ENCODE measurements at places on chromosomes 1 and 21. TPM values are rescaled to one million over a fixed set of nuclear protein-coding genes. Genes with fewer than 3 reads are reported as not detected.
A peak's percentile ranks its signal among the peaks of the same experiment; 100 is the strongest.

DNA sequence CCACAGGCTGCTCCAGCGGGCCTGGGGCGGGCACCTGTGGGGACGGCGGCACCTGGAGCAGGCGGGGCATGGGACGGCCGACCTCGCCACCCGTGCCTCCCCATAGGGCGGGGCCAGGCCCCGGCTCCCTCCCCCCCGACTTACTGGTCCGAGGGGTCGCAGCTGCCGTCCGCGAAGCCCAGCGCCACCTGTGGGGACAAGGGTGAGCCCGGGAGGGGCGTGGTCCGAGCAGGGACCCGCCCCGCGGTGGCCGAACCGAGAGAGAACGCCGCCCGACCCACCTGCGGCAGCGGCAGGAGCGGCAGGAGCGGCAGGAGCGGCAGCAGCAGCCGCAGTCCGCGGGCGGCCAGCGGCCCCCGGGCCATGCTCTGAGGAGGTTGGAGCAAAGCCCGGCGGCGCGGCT lies at the start of gene TMEM52:
Gene TMEM52, minus strand, starts transcription at position 379 of the 403 bp plus-strand sequence. Its CDS starts 14 bp downstream, at position 365.
- peaks cover 4% of the 10 kb centered on the region for H3K4me1 ChIP-seq
- H3K27ac ChIP-seq, result peak within 1 kb of the TSS; percentile 79
- peak within 1 kb of the TSS; percentile 56 for H3K4me3 ChIP-seq
- no peak for DNase-seq

DNA sequence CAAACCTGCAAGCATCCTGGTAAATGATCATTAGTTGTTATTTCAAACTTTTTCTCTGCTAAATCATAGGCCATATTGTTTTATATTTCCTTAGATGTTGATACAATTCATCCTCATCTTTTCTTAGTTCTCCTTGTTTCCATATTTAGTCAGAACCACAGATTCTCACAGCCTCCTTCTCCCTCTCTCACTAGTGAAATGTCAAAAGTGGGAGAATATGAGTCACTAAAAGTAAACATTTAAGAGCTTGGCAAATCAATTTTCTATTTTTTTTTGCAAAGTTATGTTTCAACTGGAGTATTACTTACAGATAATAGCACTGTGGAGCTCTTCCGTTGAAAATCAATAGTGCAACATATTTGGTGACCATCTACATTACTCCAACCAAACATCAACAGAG lies 308.8 kb downstream of the COL11A1 start:
- DNase-seq, result no peak
- H3K27me3 ChIP-seq, result no peaks in the 10 kb centered on the region
- H3K4me1 ChIP-seq, result no peaks in the 10 kb centered on the region
- no peak overlapping the region for H3K27ac ChIP-seq
- no peak overlapping the region for H3K4me3 ChIP-seq

DNA sequence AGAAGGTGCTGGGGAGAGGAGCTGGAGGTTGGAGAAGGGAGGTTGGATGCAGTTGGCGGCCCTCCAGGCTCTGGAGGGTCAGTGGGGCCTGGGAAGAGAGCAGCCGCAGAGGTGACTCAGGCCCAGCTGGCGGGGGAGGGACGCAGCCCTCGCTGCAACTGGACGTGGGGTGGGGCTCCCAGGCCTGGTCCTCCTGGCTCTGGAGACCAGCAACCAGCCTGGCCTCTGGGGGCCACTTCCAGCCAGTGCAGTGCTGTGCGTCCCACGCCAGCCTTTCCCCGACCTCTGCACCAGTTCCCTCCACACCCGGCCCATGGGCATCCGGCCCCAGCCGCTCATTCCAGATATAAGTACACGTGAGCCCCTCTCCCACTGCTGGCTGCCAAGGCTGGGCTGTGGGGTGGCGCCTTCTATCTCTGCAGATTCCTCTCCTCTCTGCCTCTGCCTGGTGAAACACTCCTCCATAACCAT lies 38.0 kb upstream of the COL18A1 start:
- no peak overlapping the region for H3K27ac ChIP-seq
- peaks cover 12% of the 10 kb centered on the region for H3K4me1 ChIP-seq
- H3K4me3 ChIP-seq, result no peak overlapping the region
- DNase-seq, result no peak
- no peaks in the 10 kb centered on the region for H3K36me3 ChIP-seq

The ARF1 gene
- 313 TPM for total RNA-seq

- peaks cover 27% of the 10 kb centered on the region for H3K4me1 ChIP-seq
- H3K27me3 ChIP-seq, result no peaks in the 10 kb centered on the region
- peaks cover 4% of the 10 kb centered on the region for H3K36me3 ChIP-seq
- no peak for DNase-seq
Observed at GRCh38 chr1:30719406-30720270, 3.7 kb downstream of the MATN1 start.

The BATF3 gene
- 31.3 TPM for total RNA-seq

DNA sequence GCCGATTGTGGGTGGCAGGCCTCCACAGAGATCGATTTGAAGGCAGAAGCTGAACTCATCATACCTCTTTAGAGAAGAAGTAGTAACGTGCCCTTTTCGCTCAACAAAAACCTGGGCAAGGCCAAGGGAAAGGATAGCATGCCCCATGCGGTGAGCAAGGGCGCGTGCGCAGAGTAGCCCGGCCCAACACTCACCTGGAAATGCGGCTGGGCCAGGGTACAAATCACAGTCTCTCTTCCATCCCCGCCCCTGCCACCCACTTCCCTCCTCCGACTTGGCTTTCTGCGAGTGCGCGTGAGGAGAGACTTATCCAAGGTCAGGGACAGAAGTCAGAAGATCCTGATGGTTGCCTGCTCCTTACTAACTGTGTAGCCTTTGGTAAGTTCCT lies 160.7 kb upstream of the C1orf21 start:
- H3K36me3 ChIP-seq, result no peaks in the 10 kb centered on the region
- H3K4me1 ChIP-seq, result no peaks in the 10 kb centered on the region
- H3K27me3 ChIP-seq, result no peaks in the 10 kb centered on the region
- no peak overlapping the region for H3K4me3 ChIP-seq
- no peak overlapping the region for H3K27ac ChIP-seq

- H3K4me1 ChIP-seq, result no peaks in the 10 kb centered on the region
- H3K27me3 ChIP-seq, result peaks cover 18% of the 10 kb centered on the region
- no peak overlapping the region for H3K4me3 ChIP-seq
- no peak overlapping the region for H3K27ac ChIP-seq
- no peaks in the 10 kb centered on the region for H3K36me3 ChIP-seq
- no peak for DNase-seq
Observed at GRCh38 chr1:41440321-41441085, 44.0 kb downstream of the EDN2 start.

The AK2 gene
- 215 TPM for total RNA-seq

DNA sequence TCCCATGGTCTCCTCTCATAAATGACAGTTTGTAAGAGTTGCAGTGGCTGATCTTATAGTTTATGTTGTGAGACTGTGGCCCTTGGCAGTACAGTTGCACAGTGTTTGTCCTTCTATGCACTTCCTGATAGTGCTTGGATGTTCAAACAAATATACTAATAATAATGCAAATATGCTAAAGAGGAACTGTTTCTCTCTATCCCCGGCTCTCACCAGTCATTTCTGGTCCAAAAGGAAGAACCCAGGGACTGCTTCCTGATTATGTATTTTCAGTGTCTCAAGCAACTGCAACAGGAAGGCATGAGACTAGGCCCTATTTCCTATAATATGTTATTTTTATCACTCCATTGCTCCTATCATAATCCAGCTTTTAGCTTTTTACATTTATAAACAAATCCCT lies 17.0 kb upstream of the SUCO start:
- H3K36me3 ChIP-seq, result no peaks in the 10 kb centered on the region
- H3K4me3 ChIP-seq, result no peak overlapping the region
- H3K4me1 ChIP-seq, result no peaks in the 10 kb centered on the region
- H3K27ac ChIP-seq, result no peak overlapping the region
- H3K27me3 ChIP-seq, result peaks cover 15% of the 10 kb centered on the region

The IL22RA1 gene
- total RNA-seq, result not detected

The GBP2 gene
- 95.8 TPM for total RNA-seq

DNA sequence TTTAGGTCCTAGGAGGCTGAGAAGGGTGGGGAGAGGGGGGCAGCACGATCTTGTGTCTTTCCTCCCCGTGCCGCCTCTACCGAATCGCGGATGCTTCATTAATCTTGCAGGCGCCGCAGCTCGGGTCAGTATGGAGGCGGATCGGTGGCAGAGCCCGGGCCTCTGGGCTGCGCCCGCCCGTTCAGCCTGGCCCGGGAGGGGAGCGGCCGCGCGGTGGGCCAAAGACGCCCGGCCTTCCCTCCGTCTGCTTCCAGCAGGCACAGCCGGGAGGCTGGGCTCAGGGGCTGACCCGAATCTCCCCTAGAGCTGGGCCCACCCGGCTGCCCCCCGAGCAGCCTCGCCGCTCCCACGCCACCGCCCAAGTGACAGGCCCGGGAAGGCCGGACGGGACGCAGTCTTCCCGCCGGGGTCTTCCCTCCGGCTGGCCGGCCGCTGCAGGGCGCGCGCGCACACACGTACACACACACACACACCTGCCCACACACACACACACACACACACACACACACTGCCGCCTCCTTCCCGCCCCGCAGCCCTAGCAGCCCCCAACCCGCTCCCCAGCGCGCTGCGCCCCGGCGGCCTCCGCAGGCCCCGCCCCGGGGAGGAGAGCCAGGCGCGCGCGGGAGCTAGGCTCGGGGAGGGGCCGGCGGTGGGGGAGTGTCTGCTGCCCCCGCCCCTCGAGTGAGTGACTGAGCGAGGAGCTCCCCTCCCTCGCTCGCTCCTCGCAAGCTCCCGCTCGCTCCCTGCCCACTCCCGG lies at the start of gene C1orf21:
Gene C1orf21, plus strand, starts transcription at position 718 of the 757 bp plus-strand sequence. CDS start 90,481 bp downstream, outside the sequence.
- H3K4me1 ChIP-seq, result peaks cover 19% of the 10 kb centered on the region
- peak within 1 kb of the TSS; percentile 80 for H3K4me3 ChIP-seq
- peak within 1 kb of the TSS; percentile 66 for H3K27ac ChIP-seq
- DNase-seq, result peak; percentile 80
- H3K27me3 ChIP-seq, result peaks cover 68% of the 10 kb centered on the region

GRCh38 chr1:219772265-219773036 lies 155.9 kb downstream of the SLC30A10 start:
- no peaks in the 10 kb centered on the region for H3K36me3 ChIP-seq
- no peaks in the 10 kb centered on the region for H3K4me1 ChIP-seq
- H3K4me3 ChIP-seq, result no peak overlapping the region
- no peak for DNase-seq
- no peaks in the 10 kb centered on the region for H3K27me3 ChIP-seq

The SLC45A3 gene
- total RNA-seq, result 0.18 TPM

GRCh38 chr21:45151445-45152160 lies 77.2 kb downstream of the ADARB1 start:
- peak overlapping the region; percentile 84 for H3K27ac ChIP-seq
- H3K27me3 ChIP-seq, result no peaks in the 10 kb centered on the region
- peaks cover 47% of the 10 kb centered on the region for H3K4me1 ChIP-seq
- H3K36me3 ChIP-seq, result peaks cover 6% of the 10 kb centered on the region

The CLDN17 gene
- not detected for total RNA-seq

DNA sequence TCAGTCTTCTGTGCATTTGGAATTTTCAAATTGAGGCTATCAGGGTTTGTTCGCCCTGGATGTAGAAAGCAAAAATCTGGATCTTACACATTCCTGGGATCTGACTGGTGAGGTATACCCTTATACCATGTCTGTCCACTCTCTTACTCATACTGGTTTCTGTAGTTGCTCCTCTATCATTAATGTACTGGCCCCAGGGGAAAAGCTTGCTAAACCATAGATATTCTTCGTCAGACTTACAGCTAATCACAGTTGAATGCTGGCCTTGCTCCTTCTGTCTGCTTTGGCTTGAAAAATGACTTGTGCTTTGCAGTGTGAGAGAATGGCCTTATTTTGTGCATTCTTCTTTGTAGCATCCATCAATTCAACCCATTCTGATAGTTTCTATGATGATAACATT lies 30.5 kb downstream of the TBCE start:
- no peak for DNase-seq
- H3K4me1 ChIP-seq, result no peaks in the 10 kb centered on the region
- H3K27me3 ChIP-seq, result no peaks in the 10 kb centered on the region
- H3K27ac ChIP-seq, result no peak overlapping the region
- no peak overlapping the region for H3K4me3 ChIP-seq

The PLEKHN1 gene
- 2.2 TPM for total RNA-seq

GRCh38 chr1:150720703-150721102 lies at the start of gene HORMAD1:
Gene HORMAD1, minus strand, starts transcription at chr1:150720895. Its CDS starts 1,390 bp downstream, at chr1:150719505.
- H3K4me3 ChIP-seq, result no peak within 1 kb of the TSS
- H3K27me3 ChIP-seq, result peaks cover 7% of the 10 kb centered on the region
- H3K36me3 ChIP-seq, result no peaks in the 10 kb centered on the region
- no peak within 1 kb of the TSS for H3K27ac ChIP-seq
- no peaks in the 10 kb centered on the region for H3K4me1 ChIP-seq
- DNase-seq, result no peak

- no peak for DNase-seq
- no peak overlapping the region for H3K4me3 ChIP-seq
- no peak overlapping the region for H3K27ac ChIP-seq
- H3K27me3 ChIP-seq, result peaks cover 6% of the 10 kb centered on the region
Observed at GRCh38 chr1:93483200-93483599, 35.3 kb downstream of the FNBP1L start.

The TBX15 gene
- not detected for total RNA-seq

The OR2AK2 gene
- total RNA-seq, result not detected

- H3K36me3 ChIP-seq, result no peaks in the 10 kb centered on the region
- DNase-seq, result no peak
- H3K27me3 ChIP-seq, result peaks cover 8% of the 10 kb centered on the region
- H3K4me3 ChIP-seq, result no peak overlapping the region
- no peak overlapping the region for H3K27ac ChIP-seq
Observed at GRCh38 chr1:47693115-47693514, 255.3 kb downstream of the FOXD2 start.

The IL20 gene
- total RNA-seq, result not detected

- no peak overlapping the region for H3K27ac ChIP-seq
- H3K4me1 ChIP-seq, result peaks cover 7% of the 10 kb centered on the region
- no peaks in the 10 kb centered on the region for H3K36me3 ChIP-seq
- DNase-seq, result no peak
- H3K27me3 ChIP-seq, result peaks cover 37% of the 10 kb centered on the region
- H3K4me3 ChIP-seq, result peak overlapping the region; percentile 34
Observed at GRCh38 chr1:51329443-51330325, 678 bp downstream of the TTC39A start.

The FMN2 gene
- total RNA-seq, result not detected

The PTBP2 gene
- 14.2 TPM for total RNA-seq

- H3K4me3 ChIP-seq, result peak overlapping the region; percentile 37
- peaks cover 52% of the 10 kb centered on the region for H3K4me1 ChIP-seq
- peak overlapping the region; percentile 88 for H3K27ac ChIP-seq
- no peaks in the 10 kb centered on the region for H3K27me3 ChIP-seq
Observed at GRCh38 chr1:161738627-161739287, 10.8 kb upstream of the DUSP12 start.
